ENCODE measurements at places on chromosomes 16 and 17.
A peak's percentile ranks its signal among the peaks of the same experiment; 100 is the strongest.

DNA sequence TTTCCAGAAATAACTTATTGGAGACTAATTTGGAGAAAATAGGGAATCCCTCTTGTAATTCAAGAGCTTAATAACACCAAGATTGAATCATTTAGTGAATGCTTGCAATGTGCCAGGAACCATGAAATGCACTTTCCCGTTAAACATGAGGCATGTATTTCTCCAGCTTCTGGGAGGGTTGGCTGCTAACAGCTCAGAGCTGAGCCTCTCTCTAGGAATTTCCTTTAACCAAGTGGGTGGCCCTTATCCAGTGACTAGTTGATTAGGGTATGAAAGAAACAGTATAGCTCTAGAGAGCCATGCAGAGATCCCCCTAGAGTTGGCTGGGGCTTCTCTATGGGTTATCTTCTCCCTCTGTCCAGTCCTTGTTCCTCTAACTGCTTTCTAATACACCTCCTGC lies 356.4 kb upstream of the GOT2 start:
- no peak for DNase-seq

GRCh38 chr17:74814453-74814852 lies 38.3 kb upstream of the NAT9 start:
- DNase-seq = no peak

DNA sequence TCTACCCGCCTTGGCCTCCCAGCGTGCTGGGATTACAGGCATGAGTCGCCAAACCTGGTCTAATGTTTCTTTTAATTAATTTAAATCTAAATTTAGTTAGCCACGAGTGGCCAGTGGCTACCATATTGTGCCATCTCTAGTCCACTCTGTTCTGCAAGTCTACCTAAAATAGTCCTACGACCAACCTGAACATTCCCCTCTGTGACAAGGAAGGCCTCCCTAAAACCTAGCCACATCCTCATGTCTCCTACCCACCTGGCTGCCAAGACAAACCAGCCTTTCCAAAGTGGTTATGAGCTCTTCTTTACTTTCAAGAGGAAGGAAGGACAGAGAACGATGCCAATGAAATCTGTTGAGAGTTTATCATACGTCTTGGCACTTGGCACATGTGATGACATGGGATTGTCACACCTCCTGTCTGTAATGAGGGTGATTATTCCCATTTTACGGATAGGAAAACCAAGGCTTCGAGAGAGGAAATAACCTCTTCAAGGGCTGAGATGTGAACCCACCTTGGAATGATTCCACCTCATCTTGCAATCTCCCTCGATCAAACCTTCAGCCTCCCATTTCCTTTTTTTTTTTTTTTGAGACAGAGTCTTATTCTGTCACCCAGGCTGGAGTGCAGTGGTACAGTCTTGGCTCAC lies 19.7 kb downstream of the MYH11 start:
- no peak for DNase-seq

- no peak for DNase-seq
Measured at GRCh38 chr17:31114956-31115555, 20.3 kb downstream of the NF1 start.

GRCh38 chr17:77867976-77868713 lies 90.4 kb upstream of the TNRC6C start:
- DNase-seq = no peak

DNA sequence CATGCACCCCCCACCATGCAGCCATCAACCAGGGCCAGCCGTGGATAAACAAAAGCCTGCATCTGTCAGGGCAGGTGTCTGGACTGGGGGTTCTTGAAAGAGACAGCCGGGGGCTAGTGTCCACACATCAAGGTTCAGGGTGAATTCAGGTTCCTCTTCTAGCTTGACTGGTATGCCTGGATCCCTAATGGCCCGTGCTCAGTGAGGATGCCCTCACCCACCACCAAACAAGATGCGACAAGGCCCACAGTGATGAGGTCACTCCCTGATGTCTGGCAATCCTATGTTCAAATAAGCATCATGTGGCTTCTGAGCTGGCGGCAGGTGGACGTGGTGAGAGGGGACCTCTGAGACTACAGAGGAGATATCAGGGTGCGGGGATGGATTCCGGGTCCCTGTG lies 64.6 kb downstream of the GOSR1 start:
- no peak for DNase-seq

GRCh38 chr16:67847064-67847861 lies at the start of gene CENPT:
CENPT (minus strand) TSS chr16:67847693; CDS start chr16:67833859, 13,834 bp downstream.
- peak; percentile 86 for DNase-seq

DNA sequence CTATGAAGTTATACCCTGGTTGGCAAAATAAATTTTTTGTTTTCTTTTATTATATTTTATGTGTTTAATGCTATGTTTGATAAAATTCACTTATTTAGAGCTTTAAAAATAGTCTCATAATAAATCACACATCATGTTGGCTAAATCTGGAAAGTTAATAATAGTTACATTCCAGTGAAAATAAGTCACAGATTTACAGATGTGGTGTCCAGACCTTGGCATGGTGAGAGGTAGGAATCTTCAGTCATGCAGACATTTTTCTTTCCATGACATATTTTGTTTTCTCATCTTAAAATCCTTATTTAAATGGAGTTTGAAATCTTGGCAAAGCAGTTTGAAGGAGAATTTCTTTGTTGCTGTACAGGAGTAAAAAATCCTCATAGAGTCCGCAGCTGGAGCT lies 48.1 kb upstream of the GOSR1 start:
- no peak for DNase-seq

- no peak for DNase-seq
Measured at GRCh38 chr17:16817201-16817600, 127.2 kb downstream of the CCDC144A start.

- no peak for DNase-seq
Measured at GRCh38 chr16:64391063-64391600, 730.7 kb downstream of the CDH11 start.

DNA sequence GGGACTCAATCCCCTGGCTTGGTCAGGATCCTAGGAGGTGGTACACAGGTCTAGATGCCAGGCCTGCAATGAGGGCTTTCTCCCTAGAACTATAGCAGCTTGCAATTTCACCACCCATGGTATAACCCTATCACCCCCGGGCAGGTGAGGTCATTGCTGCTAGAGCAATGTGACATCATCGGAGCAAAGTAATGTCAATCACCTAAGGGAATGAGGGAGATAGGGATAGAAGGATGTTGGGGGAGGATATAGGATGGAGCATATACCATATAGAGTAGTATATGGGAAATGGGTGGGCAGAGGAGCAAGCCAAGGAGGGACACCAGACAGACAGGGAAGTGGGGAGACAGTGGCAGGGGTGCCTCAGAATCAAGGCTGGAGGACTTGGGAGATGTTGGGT lies 3.3 kb downstream of the KCNH4 start:
- no peak for DNase-seq

DNA sequence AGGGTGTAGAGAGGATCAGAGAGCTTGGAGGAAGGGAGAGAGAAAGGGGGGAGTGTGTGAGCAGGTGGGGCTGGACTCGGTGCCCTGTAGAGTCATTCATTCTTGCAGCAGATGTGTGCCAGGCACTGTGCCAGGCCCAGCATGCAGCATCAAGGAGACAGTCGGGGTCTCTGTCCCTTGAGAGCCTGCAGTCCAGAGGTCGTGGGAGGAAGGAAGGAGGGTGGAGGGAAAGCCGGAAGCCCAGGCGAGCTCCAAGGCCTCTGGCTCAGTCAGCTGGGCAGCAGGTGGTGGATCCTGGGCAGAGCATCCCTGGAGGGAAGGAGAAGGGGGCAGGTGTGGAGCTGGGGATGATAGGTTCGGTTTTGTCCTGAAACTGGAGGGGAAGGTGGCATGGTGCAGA lies 27.5 kb downstream of the EPN2 start:
- no peak for DNase-seq

- DNase-seq = no peak
Measured at GRCh38 chr16:46949241-46949892, 24.1 kb downstream of the DNAJA2 start.

DNA sequence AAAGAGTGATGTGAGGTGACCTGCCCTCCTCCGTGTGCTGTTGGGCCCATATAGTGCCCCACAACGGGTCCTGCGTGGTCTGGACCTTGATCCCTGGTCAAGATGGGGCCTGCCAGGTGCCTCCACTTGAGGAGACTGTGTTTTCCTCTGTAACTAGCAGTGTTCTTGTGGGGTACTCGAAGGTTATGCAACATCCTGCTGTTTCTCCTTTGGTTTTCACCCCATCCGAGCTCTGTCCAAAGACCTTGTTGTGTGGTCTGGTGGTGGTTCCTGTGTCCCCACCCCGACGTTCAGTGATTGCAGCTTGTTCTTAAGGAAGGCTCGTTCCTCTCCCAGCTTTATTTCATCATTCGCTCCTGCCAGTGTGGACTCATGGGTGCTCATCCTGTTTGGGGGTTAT lies 38.7 kb upstream of the ZNF750 start:
- no peak for DNase-seq

GRCh38 chr17:545156-545555 lies 169.5 kb downstream of the VPS53 start:
- no peak for DNase-seq

DNA sequence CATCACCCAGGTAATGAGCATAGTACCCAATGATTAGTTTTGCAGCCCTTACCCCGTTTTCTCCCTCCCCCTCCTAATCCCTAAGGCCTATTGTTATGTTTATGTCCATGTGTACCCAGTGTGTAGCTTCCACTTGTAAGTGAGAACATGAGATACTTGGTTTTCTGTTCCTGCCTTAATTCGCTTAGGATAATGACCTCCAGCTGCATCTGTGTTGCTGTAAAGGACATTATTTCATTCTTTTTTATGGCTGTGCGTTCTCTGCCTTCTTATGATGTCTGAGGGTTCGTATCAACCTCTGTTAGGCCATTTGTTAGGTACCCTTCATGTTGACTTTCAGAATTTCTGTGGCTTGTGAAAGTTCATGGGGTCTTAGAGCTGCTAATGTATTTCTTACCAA lies 31.0 kb downstream of the CTCF start:
- no peak for DNase-seq

DNA sequence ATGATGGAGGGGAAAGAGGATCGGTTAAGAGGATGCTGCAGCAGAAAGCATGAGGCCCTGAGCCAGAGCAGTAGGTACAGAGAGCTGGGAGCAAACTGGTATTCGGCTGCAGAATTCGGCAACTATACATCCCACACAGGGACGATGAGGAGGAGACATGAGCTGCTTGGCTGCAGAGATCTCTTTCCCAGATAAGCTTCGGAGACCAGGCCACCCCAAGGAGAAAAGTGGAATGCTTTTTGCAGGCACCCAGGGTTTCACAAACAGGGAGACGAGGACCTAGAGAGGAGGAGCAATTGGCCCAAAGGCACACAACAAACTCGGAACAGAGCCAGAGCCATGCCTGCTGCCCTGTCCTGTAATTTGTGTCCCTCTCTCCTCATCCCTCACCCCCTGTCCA lies 62.0 kb downstream of the TMEM132E start:
- no peak for DNase-seq

- DNase-seq = no peak
Measured at GRCh38 chr16:78147911-78148401, 48.5 kb downstream of the WWOX start.

GRCh38 chr17:65047941-65048340 lies 8.6 kb downstream of the GNA13 start:
- no peak for DNase-seq

GRCh38 chr16:630249-630814 lies 453 bp upstream of the WFIKKN1 start:
- DNase-seq = no peak

DNA sequence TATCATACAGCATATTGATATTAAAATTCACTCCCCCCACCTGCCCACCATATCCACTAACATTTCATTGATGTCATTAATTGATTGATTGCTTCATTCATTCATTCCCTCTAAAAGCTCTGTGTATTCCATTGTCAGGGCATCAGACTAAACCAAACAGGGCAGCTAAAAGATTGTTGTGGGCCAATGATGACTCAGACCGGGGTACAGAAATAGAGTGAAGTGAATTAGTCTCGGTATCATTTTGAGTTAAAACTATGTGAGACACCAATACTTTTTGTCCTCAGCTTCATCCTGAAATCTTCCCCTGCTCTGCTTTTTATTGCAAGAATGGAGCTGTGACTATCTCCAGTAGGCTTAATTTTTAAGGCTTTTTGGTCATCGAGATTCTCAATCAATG lies 868.3 kb downstream of the CDH11 start:
- DNase-seq = no peak

DNA sequence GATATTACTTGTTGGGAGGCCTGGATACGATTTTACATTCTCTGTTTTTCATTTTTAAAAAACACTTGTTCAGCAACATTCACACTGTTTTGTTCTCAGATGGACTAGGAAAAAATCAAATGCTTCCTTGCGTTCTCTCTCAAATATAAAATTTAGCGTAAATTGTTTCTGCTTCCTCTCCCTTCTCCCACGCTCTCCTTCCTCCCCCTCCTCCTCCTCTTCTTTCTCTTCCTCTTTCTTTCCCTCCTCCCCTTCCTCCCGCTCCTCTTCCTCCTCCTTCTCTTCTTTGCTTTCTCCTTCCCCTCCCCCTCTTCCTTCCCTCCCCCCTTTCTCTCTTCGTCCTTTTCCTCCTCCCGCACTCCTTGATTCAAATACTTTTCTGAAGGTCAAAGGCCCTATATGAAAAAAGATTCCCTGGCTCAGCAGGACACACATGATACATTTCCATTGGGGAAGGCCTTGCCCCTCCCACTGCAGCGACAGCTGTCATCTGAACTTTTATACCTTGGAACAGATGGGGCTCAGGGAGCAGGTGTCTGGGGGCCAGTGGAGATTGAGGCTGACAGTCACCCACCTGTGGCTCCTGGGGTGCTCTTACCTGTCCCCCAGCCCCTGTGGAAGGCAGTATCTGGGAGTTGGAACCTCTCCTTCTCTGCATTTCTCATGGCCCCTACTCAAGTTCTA lies 99.4 kb upstream of the SDK2 start:
- DNase-seq = no peak

GRCh38 chr16:78509965-78510364 lies 410.5 kb downstream of the WWOX start:
- no peak for DNase-seq

GRCh38 chr17:46832331-46832821 lies 13.9 kb upstream of the WNT3 start:
- no peak for DNase-seq

DNA sequence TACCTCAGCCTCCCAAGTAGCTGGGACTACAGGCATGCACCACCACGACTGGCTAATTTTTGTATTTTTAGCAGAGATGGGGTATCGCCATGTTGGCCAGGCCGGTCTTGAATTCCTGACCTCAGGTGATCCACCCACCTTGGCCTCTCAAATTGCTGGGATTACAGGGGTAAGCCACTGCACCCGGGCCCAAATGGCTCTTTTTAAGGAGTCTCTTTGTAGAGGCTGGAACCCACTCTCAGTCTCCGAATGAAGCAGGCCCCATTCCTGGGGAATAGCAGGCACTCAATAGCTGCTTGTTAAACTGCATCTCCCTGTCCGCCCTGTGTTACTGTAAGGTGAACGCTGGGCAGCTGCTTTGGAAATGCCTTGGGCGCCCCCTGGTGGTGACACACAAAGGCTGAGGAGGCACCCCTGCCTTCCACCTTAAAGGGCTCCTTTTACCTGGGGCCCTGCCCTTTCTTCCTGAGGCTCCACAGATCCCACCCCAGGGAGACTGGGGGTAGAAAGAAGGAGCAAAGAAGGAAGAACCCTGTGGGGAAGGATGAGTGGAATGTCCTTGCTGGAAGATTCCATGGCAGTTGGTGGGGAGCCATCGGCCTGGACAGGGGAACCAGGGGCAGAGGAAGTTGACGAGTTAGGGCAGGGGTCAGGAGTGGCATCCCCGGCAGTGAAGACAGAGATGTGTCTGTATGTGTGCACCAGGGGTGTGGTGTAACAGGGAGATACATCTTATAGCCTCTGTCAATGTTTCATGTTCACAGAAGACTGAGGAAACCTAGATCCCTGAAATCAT lies 6.1 kb upstream of the SP2 start:
- DNase-seq = peak; percentile 82

- no peak for DNase-seq
Measured at GRCh38 chr17:10120749-10121148, 77.7 kb downstream of the GAS7 start.

GRCh38 chr16:4613636-4614570 lies 785 bp downstream of the UBALD1 start:
- DNase-seq = peak; percentile 72
